GM04504 (cell line): ENCODE measurements at places on chromosomes 5 and 9.
A peak's percentile ranks its signal among the peaks of the same experiment; 100 is the strongest.

DNA sequence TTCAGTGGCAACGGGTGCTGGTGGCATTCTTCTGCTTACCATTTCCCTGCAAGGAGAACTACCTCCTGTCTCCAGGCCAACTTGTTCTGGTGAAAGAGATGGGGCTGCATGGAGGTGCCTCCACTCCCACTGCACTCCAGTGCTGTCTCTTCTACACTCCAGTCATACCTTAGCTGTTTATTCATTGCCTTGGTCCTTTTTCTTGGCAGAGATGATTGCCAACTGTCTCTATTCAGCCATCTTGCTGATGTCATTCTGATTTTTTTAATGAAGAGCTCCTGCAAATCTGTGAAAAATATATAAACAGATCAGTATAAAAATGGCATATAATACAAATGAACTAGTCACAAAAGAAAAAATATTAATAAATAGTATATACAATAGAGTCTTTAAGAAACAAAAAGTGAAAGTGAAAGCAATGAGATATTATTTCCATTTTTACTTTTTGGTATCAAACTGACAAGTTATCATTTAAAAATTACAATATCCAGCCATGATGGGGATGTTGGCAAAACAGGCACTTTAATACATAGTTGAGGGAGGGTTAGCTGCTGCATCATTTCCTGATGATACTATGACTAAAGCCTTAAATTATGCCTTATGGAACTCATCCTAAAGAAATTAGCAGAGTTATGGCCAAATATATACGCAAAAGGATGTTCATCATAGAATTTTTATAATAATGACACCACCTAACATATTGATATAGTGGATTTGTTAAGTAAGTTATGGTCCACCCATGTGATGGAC lies 109.4 kb downstream of the CARTPT start:
- DNase-seq = no peak

DNA sequence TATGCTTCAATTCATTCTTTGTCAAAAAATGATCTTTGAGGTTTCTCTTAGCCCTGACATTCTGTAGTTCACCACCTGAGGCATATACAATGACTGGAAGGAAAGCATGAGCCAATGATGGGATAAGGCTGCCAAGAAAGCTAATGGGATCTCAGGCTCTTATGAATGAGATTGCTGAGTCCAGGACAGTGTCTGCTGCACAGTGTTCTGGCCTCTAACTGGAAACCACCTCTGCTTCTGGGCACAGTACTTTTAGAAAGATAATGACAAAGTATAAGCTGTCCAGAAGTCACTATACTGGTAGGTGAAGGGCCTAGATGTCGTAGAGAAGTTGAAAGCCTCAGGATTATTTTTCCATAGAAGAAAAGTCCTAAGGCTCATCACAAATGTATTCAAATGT lies 69.1 kb upstream of the PAPPA start:
- no peak for DNase-seq

GRCh38 chr5:54259090-54259489 lies 51.3 kb downstream of the ARL15 start:
- DNase-seq = no peak

GRCh38 chr5:125263356-125263755 lies 516.9 kb upstream of the ZNF608 start:
- no peak for DNase-seq

GRCh38 chr5:107118184-107119019 lies 552.3 kb downstream of the EFNA5 start:
- no peak for DNase-seq

- no peak for DNase-seq
Measured at GRCh38 chr9:110340306-110340705, 2.6 kb upstream of the TXNDC8 start.

GRCh38 chr5:156929366-156929948 lies 33.6 kb downstream of the TIMD4 start:
- DNase-seq = no peak

GRCh38 chr5:174901336-174901735 lies 177.0 kb downstream of the MSX2 start:
- no peak for DNase-seq

GRCh38 chr9:110192531-110193261 lies 15.3 kb downstream of the C9orf152 start:
- peak; percentile 78 for DNase-seq

DNA sequence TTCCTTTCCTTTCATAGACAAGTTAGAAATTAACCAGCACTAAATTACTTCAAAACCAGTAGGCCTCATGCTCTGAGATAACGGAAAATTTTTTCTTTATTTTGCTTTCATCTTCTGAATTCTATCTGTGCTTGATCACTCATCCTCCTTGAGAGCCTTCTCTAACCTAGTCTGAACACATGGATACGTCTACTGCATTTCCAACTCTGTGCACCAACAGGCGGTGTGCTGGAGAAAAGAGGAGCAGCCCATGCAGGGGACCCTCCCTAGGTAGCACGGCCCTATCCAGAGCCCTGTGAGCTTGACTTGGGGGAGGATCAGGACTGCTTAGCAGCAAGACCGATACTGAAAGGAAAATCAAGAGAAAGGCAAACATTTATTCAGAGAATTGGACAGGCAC lies 149.8 kb downstream of the AUH start:
- no peak for DNase-seq

GRCh38 chr5:40484495-40484894 lies 195.2 kb upstream of the PTGER4 start:
- DNase-seq = no peak

- DNase-seq = no peak
Measured at GRCh38 chr5:150516011-150516410, 8.1 kb downstream of the NDST1 start.

- DNase-seq = no peak
Measured at GRCh38 chr9:132411091-132411508, 1.1 kb downstream of the CFAP77 start.

GRCh38 chr9:16030528-16031185 lies 477.8 kb downstream of the CCDC171 start:
- peak; percentile 75 for DNase-seq

GRCh38 chr9:124869986-124870560 lies 8.1 kb downstream of the ARPC5L start:
- no peak for DNase-seq

- DNase-seq = no peak
Measured at GRCh38 chr5:81545911-81546310, 152.0 kb upstream of the ACOT12 start.

DNA sequence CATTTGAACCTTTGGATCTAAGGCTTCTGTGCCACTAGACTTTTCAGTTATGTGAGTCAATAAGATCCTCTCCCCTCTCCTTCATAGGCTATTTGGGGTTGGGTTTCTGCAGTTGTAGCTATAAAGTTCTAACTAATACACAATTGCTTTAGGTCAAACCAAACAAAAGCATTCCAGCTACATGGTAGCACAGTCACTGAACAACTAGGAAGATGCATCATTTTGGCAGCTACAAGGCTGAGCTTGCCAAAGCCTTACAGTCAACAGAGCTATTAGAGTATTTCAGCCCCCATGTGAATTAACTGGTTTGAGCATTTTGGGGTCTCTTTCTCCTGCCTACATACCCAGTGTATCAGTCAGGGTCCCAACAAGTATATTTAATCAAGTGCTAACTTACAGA lies 234.6 kb downstream of the ZNF608 start:
- no peak for DNase-seq

DNA sequence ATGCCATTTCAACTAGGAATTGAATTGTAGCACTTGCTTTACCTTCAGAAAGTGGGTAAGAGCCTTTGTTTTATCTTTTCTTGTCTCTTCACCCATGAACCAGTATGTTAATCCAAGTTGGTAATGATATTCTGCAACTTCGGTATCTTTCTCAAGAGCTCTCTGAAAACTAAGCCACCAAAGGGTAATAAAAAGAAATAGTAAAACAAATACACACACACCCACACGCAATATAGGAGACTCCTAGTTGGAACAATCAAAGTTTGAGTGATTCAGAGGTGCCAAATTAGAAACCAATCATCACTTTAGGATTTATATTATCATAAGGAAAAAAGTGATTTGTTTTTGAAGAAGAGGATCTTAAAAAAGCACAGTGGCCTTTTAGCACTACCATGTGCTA lies 30.4 kb downstream of the SKIC3 start:
- no peak for DNase-seq

- no peak for DNase-seq
Measured at GRCh38 chr5:169065400-169065799, 235.5 kb downstream of the SLIT3 start.

DNA sequence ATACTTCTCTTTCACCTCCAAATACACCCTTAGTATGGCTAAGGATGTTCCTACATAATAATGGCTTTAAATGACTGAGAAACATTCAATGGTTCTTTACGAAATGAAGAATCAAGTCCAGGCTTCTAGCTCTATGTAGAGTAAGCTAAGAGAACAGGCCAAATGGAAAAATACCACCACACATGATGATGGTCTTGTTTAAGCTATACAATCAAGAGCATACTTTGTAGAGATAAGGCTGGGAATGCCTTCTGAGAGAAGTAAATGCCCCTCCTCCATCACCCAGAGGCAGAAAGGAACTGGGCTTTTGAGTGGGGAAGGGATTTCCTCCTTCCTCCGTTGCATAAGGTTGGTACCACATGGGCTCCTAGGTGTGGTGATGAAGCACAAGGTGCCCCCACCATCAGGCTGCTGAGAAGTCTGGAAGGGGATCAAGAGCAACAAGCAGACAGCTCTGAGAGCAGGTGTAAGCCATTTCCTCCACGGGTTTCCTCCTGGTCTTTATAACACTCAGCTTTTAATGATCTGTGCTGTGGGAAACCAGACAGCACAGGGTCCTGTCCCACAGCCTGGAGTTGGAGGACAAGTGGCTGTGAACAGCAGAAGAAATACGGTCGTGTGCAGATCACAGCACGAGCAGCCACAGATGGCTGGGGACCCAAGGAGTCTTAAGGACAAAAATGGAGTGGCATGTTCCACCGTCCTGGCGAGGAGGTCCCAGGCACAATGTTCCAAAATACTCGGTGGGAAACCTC lies 396.9 kb downstream of the CTNND2 start:
- DNase-seq = no peak

- DNase-seq = no peak
Measured at GRCh38 chr5:58317009-58317408, 142.9 kb downstream of the PLK2 start.

GRCh38 chr9:84718476-84718875 lies 48.9 kb downstream of the NTRK2 start:
- DNase-seq = no peak

- no peak for DNase-seq
Measured at GRCh38 chr9:21404146-21404545, 4.8 kb upstream of the IFNA8 start.

DNA sequence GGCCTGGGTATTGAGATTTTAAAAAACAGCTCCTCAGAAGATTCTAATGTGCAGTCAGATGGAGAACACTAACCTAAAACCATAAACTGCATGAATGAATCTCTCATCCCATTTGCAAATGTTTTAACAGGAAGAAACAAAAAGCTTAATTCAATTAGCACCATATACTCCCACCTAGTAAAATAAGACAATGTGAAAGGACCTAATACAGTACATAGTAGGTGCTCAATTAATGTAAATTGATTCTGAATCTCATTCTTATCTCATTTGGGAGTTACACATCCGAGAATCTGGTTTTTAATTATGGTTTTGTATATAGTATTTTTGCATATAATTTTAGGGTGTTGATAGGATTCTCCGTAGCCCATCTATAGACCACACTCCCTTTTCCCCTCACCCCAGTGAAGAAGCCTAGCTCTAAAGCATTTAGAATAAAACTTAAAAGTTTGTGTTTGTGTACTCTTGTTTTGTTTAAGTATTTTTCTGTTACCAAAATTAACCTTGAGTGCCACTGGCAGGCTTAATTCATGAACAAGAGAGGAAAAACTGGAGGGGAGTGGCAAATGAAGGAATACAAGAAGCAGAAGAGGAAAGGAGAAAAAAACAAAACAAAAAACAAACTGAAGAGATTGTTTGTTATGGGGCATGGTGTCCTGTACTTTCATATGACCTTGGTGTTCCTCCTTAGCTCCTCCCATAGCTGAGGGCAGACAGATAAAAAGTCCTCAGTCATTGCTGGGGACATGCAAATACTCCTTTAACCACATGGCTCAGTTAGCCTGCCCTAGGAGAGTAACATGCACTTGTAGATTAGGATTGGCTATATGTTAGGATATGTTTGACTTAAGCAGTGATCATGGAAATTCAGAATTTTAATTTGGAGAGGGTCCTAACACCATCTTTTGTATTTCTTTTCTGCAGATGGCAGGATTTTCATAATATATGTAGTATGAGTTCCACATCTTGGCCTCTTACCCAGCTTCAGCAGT lies 1.2 kb downstream of the RNF14 start:
- DNase-seq = no peak

DNA sequence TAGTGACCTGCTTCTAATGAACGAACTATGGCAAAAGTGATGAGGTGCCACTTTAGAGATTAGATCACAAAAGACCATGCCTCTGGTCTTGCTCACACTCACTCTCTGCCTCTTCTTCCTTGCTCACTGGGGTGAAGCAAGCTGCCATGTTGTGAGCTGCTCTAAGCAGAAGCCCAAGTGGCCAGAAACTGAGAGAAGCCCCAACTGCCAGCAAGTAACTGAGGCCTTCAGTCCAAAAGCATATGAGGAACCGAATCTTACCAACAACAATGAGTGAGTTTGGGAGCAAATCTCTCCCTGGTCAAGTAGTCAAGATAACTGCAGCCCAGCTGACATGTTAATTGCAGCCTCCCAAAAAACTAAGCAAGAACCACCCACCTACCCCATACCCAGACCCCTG lies 126.0 kb upstream of the ACO1 start:
- no peak for DNase-seq

DNA sequence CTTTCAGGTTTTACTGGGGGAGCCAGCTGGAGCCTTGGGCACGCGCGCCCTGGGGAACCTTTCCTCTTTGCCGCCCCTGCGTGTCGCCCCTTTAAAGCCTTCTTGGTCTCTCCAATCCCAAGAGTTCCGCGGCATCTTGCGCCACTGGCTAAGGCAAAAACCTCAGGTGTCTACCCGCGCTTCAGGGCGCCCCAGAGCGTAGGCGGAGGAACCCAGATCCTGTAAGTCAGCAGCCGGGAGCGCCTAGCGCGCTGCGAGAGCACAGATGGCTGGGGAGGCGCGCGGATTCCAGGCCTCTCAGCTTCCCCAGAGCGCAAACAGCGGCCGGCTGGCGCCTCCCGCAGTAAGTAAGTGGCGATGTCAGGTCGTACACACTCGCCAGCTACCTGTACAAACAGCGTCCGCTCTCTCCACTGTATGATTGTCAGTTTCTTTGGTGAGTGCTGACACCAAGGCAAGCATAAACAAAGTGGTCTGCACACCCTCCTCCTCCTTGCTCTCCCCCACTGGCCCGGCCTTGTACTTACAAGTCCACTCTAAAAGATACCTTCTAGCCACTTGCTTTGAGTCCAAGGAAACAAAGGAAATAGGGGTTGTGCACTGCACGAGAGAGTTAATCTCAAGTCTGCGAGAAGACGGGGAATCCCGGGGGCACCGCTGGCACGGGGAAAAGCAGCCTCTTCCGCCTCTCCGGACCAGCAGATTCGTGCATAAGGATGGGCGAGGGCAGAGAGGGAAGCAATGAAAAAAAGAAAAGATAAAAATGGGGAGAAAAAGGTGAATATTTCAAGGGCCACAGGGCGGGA lies 2.9 kb downstream of the HTR1A start:
- no peak for DNase-seq

DNA sequence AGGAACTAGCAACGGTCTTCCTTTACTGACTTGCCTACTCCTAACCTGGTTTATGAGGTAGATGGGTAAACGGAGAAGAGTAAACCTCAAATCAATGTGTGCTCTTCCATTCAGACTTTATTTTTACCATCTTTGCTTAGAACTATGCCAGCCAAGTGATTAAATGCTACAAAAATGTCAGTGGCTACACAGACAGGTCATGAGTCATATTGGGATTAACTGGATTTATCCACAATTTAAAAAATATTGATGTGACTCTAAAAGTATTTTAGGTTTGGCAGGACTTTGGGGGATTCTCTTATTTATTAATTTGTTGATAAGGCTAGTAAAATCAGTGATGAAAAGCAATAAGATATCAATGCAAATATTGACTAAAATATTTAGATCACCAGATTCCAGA lies 275.0 kb downstream of the PLK2 start:
- no peak for DNase-seq
